Bronchus fibroblast of lung (primary cell): ENCODE measurements at places on chromosomes 4 and X. TPM values are rescaled to one million over a fixed set of nuclear protein-coding genes. Genes with fewer than 3 reads are reported as not detected.

The GLRA2 gene
- not detected in 2 replicates for total RNA-seq

The TRMT2B gene
- 8.3 and 8.7 TPM in 2 replicates for total RNA-seq

The CLDN34 gene
- total RNA-seq: not detected in 2 replicates

The CT45A1 gene
- not detected in 2 replicates for total RNA-seq

The PCSK1N gene
- 0.17 TPM in 1 of 2 replicates, not detected in the other for total RNA-seq

The CENPVL2 gene
- total RNA-seq: not detected in 2 replicates

The FAAH2 gene
- total RNA-seq: not detected in 2 replicates

The UCHL1 gene
- total RNA-seq: 898 and 913 TPM in 2 replicates

The GYPE gene
- total RNA-seq: 0.74 and 0.84 TPM in 2 replicates

The HSFX2 gene
- total RNA-seq: 0.50 TPM in 1 of 2 replicates, not detected in the other

The ITGB1BP2 gene
- total RNA-seq: 0.30 and 3.4 TPM in 2 replicates

The MAGEA9B gene
- not detected in 2 replicates for total RNA-seq
